ENCODE measurements at places on chromosomes 11 and 22.

DNA sequence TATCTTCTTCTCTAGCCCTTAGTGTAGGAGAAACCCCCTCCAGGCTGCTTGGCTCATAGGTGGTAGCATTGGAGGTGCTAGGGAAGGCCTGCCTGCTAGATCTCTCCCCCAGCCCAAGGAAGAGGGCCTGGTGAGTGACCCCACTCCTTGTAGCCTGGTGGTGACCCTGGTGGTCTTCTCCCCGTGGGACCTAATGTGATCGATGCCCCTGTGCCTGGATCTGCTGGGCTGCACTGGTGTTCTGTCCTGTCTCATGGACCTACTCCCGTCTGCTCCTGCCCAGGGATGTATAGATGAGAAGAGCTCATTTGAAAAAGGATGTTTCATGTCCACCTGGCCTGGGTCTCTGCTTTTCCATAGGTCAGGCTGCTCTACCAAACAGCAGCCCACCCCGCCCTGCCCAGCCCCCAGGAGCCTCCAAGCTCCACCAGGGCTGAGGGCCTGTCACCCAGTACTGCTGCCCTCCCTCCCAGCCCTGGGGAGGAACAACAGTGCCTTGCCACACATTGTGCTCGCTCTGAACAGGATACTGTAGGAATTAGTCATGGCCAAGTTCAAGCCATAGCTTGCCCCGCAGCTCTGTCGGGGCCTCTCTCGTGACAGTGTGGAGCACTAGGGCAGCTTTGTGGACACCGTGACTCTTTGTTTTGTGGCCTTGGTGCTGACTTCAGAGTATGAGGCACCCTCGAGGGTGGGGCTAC lies 19.7 kb downstream of the SLC37A2 start:
- DNase-seq: peak; percentile 90

GRCh38 chr11:62879235-62879978 lies 1.3 kb upstream of the SLC3A2 start:
- no peak for DNase-seq

GRCh38 chr11:64060861-64061444 lies 25.2 kb downstream of the FLRT1 start:
- no peak for DNase-seq

GRCh38 chr11:76762867-76763572 lies 20.1 kb upstream of the TSKU start:
- no peak for DNase-seq

DNA sequence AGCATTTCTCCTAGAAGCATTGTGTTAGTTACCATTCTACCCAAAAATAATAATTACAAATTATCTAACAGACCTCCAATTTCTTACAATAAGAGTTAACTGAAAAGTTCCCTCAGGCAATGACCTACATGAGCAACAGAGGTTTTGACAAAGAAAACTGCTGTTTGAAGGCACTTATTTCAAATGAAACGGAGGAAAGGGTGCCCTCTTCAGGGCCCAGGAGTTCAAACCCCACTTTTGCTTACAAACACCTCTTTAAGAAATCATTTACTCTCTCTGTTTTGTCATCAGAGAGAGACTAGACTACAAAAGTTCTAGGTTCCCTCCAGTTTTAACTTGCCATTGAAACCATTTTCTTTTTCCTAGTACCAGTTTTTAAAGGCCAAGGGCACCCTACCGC lies 56.7 kb downstream of the AMBRA1 start:
- no peak for DNase-seq

GRCh38 chr22:19886605-19887255 lies 32.1 kb upstream of the GNB1L start:
- no peak for DNase-seq

GRCh38 chr22:21802056-21802455 lies 65.4 kb downstream of the MAPK1 start:
- no peak for DNase-seq

DNA sequence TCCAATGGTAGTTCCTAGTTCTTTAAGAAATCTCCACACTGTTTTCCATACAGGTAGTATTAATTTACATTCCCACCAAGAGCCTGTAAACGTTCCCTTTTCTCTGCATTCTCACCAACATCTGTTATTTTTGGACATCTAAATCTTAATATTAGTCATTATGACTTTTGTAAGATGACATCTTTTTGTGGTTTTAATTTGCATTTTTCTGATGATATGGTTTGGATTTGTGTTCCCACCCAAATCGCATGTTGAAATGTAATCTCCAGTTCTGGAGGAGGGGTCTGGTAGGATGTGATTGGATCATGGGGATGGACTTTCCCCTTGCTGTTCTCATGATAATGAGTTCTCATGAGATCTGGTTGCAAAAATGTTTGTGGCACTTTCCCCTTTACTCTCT lies 89.0 kb downstream of the MUC15 start:
- no peak for DNase-seq

DNA sequence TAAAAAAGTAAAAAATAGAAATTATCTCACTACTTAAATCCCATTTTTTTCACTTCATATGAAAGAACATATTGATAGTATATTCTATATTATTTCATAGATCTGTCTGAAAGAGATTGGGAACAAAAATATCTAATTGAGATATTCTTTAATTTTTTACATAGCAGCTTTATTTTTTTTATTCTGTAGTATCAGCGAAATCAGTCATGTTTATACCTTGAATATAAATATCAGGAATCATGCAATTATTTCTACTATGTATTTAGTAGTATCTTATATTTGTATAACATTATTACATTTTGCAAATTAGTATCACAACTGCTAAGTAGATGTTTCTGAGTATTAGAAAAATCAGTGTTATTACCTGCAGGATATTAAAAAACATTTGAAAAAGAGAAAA lies 20.4 kb downstream of the C11orf54 start:
- no peak for DNase-seq

DNA sequence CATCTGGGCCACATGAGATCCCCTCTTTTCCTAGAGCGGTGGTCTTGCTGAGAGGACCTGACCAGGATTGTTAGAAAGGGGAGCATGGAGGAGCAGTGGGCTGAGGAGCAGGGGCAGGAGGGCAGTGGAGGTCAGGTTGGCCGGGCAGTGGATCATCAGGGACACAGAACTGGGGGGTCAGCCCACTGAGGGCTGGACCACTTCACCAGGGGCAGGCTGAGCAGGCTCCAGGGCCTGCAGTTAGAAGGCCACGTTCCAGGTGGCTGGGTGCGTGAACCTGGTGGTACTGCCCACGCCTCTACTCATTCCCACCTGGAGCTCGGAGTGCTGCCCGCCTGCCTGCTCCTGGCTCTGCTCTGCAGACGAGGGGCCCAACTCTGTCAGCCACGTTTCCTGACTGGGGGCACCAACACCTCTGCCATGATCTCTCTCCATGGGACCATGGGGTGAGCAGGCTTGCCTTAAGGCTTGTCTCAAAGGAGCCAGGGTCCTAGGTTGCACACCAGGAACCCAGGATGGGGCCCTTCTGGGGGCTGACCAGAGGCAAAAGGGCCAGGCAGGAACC lies 9.7 kb downstream of the MRGPRF start:
- DNase-seq: no peak

DNA sequence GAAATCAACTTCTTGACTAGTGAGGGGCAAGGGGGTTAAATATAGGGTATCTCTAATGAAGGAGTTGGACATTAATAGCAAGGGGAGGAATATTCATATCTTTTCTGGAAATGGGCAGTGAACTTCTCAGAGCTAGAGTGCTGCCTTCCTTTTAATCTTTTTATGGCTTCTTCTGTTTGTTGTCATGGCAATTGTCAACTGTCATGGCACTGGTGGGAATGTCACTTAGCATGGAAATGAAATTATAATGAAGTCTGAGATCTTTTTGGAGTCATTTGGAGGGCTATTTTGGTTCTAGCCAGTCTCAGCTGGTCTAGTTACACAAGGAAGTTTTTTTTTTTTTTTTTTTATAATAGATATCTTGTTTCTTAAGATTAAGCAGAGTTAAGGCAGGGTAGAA lies 250.2 kb downstream of the AASDHPPT start:
- no peak for DNase-seq

DNA sequence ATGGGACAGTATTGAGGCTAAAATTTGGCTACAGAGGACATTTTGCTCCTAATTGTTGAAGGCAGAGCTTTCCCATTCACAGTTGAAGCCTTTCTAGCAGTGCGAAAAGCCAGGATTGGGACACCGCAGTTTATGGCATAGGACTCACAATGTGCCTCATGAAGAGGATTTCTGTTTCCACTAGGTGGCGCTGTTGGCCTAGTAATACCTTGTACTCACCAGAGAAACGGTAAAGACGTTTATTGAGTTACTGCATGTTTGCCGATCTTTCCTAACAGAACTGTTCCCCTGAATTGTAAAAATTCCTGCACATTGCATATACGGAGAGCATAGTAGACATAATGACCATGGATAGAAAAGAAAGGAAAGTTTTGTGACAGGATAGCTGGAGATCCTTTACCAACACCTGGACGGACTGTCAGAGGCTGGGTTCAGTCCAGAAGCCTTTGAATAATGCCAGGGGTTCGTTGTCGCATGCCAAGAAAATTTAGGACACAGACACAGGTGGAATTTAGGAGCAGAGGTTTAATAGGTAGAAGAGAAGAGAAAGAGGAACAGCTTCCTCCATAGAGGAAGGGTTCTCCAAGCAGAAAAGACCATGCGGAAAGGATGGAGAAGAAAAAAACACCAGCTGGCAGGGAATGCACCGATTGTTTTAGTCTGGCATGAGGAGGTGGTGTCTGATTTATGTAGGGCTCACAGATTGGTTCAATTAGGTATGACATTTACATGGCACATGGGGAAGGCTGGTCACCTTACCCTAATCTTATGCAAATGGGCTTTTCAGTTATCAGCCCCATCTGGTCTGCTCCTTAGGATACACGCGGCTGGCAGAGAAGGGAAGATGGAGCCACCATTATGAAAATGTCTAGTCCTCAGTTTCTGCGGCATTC lies 10.8 kb upstream of the OR51D1 start:
- DNase-seq: peak; percentile 26

GRCh38 chr11:3104961-3105790 lies 48.0 kb upstream of the CARS1 start:
- DNase-seq: no peak

DNA sequence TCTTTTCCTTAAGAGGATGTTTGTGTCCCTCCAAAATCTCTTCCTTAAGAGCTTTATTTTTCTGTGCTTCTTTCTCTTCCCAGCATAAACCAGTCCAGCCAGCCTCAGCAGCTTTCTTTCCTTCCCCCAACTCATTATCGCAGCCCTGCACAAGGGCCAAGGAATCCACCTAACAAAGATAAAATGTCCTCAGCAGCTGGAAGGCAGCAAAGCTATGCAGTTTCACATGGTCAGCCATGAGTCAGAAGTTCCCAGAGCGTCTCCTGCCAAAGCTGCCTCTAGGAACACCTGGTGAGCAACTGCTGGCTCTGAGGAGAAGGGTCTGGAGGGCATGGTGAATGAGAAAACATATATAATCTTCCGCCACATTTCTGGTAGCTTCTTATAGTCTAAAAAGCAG lies 45.3 kb upstream of the HMGXB4 start:
- DNase-seq: no peak

DNA sequence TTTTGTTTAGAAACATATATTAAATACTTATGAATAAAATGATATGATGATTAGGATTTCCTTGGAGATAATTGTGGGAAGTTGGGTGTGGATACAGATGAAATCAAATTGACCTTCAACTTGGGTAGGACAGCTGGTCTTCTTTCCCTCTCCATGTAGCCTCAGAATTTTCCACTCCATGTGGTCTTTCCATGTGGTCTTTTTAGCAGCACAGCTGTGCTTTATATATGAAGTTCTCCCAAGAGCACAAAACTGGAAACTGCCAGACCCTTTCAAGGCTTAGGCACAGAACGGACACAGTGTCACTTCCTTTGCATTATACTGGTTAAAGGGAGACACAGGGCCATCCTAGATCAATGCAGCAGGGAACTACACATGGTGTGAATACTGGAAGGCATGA lies 28.6 kb downstream of the FAM76B start:
- no peak for DNase-seq

- no peak for DNase-seq
Measured at GRCh38 chr11:64040684-64041322, 5.1 kb downstream of the FLRT1 start.

DNA sequence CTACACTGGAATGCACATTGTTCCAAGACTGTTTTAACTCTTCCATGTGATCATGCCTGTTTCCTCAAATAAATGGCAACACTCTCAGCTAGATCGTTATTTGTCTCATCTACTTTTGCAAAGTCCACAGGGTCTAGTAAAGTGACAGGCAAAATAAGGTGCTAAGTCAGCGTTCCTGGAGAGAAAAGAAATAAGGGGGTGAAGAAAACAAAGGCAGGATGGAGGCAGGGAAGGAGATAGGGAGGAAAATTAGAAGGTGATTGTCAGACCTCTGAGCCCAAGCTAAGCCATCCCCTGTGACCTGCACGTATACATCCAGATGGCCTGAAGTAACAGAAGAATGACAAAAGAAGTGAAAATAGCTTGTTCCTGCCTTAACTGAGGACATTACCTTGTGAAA lies 132.1 kb downstream of the RAB38 start:
- no peak for DNase-seq

DNA sequence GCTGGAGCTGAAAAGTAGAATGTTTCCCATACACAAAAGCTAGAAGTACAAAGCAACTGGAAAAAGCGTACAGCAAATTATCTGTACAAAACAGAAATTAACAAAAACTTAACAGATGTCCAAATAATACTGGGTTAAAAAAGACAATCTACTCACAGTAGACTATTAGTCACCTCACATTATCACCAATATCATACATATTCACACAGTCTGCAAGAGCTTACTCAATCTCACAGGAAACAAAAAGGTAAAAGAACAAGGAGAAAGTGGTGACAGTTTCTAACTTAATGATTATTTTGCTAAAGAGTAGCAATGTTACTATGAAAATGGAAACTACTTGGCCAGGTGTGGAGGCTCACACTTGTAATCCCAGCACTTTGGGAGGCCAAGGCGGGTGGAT lies 11.9 kb downstream of the CELF1 start:
- DNase-seq: no peak

DNA sequence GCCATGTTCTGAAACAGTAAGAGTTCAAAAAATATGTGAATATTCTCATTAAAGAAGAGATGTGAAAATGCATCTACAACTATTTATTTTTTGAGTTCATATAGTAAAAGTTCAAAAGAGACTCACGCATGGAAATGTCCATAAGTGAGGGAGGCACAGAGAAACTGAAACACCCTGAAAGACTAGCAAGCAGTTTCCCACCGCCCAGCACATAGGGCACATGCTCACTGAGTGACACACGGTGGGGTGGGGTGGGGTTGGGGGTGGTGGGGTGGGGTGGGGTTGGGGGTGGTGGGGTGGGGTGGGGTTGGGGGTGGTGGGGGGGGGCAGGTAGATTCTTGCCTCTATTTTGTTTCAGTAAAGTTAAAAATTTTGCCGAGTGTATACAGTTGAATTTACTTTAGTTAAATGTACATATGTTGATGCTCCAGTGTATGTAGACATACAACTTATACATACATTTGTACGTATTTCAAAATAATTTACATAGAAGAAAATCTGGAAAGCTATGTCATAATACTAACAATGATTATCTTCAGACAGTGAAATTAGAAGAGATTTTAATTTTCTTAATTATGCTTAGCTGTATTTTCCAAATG lies 6.3 kb downstream of the CCDC34 start:
- no peak for DNase-seq

GRCh38 chr11:65292890-65293289 lies 21.8 kb upstream of the CDC42EP2 start:
- DNase-seq: no peak
